ENCODE measurements at places on chromosomes 5 and 9.

DNA sequence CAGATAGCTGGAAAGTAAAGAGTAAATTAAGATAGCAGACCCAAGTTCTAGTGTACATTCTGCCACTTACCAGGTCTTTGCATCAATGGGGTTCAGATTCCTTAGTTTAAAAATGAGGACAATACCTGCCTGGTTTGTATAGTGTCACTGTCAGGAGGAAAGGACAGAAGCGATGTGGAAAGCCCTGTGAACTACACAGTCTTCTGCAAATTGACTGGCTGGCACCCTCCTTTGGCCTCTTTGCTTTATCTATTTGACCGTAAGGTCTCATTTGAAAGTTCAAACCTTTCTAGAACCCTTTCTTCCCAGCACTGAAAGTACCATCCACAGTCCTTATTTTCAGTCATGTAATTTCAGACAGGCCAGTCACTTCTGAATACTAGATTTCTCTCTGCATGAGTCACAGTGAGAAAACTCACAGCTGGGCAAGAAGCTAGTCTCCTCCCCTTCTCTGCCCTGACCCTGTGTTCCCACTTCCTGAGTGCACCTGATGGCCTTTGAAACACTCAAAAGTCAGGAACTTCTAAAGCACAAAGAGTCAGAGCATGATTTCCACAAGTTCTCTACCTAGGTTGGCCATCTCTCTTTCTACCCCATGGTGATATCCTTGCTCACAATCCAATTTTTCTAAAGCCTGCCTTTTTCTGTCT lies 91.3 kb upstream of the RASEF start:
- no peak for DNase-seq

DNA sequence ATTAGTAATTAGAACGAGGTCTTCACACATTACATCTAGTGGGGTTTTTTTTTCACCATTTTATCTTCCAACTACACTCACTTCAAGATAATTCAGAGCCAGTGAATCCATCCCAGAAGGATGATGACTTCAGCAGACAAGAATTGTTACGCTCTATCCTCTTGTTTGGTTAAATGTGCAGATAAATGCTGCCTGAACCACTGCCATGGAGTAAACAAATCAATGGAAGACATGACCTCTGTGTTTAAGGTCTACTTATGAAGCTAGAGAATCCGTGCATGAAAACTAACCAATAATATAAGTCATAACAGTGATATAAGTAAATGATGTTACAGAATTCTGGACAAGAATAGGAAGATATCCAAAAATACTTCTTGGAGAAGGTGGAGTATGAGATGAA lies 602.6 kb downstream of the TLR4 start:
- DNase-seq = no peak

- DNase-seq = no peak
These were observed 441.3 kb upstream of the PIK3R1 start for GRCh38 chr5:67774267-67774552.

GRCh38 chr9:98264516-98264915 lies 9.1 kb upstream of the TBC1D2 start:
- no peak for DNase-seq

DNA sequence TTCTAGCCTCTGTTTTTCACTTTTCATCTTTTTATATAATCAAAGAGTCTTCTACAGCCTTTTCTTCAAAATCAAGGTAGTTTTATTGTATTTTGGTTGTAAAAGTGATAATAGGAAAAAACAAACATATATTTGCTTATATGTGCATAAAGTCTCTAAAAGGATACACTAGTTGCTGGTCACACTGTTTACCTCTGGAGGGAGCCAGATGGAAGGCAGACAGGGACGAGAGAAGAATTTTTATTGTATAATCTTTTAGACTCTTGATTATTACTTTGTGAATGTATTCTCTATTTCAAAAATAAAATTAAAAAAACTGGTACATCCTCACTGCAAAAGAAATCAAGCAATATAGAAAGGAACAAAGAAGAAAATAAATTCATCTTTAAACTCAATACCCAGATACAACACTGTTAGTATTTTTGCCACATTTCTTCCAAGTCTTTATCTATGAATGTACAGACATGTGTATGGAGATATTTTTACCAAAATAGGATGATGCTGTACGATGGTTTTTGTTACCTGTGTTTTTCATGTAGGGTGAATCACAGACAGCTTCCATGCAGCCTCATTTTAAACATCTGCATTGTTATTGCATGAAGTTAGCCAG lies 6.1 kb upstream of the RNF183 start:
- DNase-seq = peak; percentile 5

GRCh38 chr9:113707953-113708695 lies 168.0 kb upstream of the ZNF618 start:
- DNase-seq = no peak

- DNase-seq = no peak
These were observed 1085.4 kb upstream of the CDH6 start for GRCh38 chr5:30108051-30108450.

DNA sequence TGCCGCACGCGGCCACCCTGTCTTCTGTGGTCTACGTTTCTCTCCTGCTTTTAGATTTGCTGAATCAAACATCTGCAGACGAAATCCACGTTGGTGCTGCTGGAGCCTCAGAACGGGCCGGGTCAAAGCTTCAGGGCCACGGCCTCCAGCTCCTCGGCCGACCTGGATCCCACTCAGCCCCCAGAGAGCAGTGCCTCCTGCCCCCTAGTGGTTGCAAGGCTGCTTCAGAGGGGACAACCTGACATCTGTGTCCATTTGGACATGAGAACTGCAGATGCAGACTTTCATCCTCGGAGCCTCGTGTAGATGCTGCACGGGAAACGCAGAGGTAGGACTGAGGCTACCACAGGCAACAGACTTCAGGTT lies 23.0 kb upstream of the SLC6A3 start:
- DNase-seq = peak; percentile 26

- no peak for DNase-seq
These were observed 2.2 kb upstream of the CLINT1 start for GRCh38 chr5:157860898-157861890.

DNA sequence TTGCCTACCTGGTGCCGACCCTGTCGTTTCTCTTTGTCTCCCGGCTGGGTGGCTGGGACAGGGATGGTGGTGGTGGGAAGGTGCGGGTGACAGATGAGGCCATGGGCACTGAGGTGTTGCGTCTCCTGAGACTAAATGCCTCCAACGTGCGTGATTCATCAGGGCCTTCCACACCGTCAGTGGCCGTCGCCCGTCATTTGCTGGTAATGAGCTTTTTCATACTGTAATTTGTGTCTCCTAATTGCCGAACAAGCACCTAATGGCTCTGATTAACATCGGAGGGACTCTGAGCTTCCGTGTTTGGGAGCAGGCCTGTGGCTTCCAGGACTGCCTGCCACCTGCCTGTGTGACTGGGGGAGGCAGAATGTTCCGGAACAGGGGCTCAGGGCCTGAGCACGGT lies 35.2 kb downstream of the RXRA start:
- no peak for DNase-seq

- no peak for DNase-seq
These were observed 14.3 kb upstream of the KLF9 start for GRCh38 chr9:70428781-70429180.

GRCh38 chr5:1494780-1495524 lies 28.8 kb downstream of the LPCAT1 start:
- no peak for DNase-seq

- no peak for DNase-seq
These were observed 42.6 kb downstream of the HMGCS1 start for GRCh38 chr5:43270645-43271044.

- DNase-seq = no peak
These were observed 978 bp upstream of the UBE2B start for GRCh38 chr5:134370311-134370870.

- DNase-seq = no peak
These were observed 407.2 kb downstream of the EFNA5 start for GRCh38 chr5:107263387-107264018.

- DNase-seq = no peak
These were observed 12.0 kb downstream of the GPSM1 start for GRCh38 chr9:136339173-136339957.

DNA sequence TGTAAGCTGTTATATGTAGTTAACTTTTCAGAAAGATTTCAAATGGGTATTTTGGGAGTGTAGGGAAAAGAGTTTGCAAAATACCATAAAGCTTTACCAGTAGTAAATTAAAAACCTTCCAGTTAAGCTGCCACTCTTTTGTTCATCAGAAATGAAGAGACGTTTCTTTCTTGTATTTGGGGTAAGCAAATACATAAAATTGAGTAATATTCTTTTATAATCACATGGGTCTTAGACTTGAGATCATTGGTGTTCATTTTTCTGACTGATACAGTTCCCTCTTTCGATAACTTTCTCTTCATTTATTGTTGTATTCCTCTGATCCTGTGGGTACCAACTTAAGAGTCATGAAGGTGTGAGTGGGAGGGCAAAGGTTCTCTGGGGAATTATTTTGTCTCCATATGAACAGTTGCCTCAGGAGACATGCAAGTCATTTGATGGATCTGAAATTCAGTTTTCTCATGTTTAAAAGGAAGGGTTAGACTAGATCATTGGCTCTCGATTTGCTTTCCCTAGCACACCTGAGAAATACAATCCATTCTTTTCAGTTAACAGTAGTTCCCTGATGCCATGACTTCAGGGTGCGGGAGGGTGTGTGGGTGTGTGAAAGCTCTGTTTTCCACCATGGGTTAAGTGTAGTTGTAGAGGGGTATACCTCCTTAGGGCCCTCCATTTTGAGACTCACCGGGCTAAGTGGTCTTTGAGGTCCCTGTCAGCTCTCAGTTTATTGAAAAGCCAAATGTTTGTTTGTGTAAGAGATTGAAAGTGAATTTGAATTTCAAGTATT lies 47.7 kb downstream of the CNTRL start:
- no peak for DNase-seq

DNA sequence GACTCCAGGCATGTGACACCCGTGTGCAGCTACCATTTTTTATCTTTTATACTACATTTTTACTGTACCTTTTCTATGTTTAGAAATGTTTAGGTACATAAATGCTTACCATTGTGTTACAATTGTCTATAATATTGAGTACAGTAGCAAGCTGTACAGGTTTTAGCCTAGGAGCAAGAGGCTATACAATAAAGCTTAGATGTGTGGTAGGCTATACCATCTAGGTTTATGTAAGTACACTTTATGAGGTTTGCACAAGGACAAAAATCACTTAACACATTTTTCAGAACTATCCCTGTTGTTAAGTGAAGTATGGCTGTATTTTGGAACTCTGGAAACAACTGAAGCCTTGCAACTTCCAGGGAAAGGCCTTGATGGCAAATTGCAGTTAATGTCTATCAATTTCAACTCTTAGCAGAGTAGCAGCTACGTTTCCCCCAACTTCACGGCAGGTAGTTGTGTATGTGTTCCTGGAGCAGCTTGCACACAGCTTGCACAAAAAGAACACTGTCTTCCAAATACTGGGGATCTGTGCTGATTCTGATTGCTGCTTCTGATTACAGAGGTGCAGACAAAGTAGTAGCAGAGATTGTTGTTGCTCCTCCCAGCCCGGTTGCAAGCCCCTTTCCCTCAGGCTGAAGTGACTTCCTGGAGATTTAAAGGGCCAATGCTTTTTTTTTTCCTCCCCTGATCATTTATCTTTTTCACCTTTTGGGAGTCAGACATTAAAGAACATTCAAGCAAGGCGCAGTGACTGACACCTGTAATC lies 30.0 kb downstream of the SIL1 start:
- DNase-seq = no peak

- no peak for DNase-seq
These were observed 112.7 kb upstream of the SPRY4 start for GRCh38 chr5:142437563-142437962.

GRCh38 chr5:81852291-81853029 lies 101.6 kb upstream of the SSBP2 start:
- no peak for DNase-seq
